ENCODE measurements at places on chromosomes 7 and 10.

DNA sequence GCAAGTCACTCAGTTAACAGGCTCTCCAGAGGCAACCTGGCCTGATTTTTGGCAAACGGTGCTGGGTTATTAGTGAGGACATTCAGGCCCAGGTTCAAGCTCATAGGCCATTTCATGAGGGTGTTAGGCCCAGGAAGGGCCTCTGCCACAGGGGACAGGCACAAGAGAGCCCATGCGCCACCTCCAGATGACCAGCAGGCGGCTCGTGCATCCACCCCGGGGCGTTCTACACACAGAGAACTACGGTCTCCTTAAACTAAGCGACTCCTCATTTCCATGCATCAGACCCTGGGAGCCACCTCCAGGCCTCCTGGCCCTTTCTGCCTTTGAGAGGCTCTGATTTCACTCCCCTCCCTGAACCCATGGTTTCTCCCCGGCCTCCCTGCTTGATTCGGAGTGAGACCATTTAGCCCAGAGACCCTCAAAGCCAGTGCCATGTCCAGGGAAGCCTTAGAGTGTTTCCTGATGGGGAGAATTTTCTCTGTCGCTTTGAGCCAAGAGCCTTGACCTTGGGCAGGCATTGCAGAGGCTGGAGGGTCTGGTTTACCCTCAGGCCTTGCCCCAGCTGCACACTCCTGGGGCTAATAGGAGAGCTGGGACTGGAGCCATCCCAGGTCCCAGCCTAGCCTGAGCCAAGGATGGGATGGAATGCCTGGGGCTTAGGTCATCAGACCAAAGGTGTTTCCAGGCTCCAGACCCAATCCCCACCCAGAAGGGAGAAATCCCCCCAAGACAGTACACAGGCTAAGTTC, 188.0 kb downstream of the GRID1 start:
- DNase-seq, result no peak

DNA sequence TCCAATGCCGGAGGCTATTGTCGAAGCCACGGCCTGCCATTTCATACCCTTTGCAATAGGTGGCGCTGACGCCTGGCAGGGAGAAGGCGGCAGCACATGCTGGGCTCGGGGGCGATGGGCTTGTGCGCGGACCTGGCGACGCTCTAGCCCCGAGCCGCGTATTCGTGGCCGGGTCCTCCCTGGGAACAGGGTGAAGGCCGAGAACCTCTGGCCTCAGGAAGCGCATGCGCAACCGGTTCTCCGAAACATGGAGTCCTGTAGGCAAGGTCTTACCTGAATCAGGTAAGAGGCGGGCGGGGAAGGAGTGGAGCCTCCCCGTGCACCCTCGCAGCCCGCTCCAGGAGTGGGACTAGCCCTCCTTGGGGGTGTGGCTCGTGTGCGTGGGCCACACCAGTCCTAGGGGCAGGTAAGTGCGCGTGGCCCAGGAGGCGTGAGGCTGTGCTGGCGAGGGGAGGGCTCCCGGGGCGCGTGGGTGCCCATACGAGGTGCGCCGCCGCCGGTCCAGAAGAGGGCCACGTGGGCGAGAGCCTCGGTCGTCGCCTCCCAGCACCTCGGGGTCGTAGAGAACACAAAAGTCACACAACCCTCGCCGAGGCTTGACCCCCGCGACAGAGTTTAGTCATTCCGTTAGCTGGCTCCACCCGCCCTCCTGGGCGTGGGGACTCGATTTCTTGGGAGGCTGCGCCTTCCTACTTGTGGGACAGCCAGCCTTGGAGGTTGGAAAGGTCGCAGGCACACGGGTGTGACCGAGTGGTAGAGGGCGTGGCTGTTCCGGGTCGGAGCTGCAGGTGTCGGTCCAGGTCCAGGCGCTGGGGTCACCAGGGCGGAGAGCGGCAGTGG, 5.6 kb upstream of the MEST start:
- DNase-seq, result no peak

DNA sequence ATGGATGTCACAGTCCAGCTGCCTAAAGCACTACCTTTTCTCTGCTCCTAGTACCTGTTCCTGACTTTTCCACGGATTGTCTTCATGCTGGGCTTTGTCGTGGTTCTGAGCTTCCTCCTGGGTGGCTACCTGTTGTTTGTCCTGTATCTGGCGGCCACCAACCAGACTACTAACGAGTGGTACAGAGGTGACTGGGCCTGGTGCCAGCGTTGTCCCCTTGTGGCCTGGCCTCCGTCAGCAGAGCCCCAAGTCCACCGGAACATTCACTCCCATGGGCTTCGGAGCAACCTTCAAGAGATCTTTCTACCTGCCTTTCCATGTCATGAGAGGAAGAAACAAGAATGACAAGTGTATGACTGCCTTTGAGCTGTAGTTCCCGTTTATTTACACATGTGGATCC, 1.3 kb upstream of the INTS15 start:
- no peak for DNase-seq

DNA sequence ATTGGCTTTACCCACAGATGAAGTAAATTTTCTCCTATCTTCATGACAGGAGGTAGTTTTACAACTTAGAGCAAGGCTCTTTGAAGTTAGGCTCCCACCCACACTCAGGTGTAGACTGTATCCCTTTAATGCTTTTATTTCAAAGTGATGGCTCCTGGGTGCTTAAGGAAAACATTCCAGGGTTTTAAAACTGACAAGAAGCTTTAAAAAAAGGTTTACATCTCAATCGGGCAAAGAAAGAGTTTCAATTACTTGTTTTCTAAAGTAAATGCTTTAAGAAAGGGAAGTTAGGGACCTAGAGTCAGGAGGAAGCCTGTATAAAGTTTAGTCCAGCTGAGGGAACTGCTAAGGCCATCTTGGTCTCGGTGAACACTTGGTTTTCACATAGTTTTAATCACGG, 1153.8 kb upstream of the C7orf33 start:
- DNase-seq, result no peak

GRCh38 chr7:54543051-54543488, 895 bp downstream of the VSTM2A start:
- DNase-seq, result no peak

DNA sequence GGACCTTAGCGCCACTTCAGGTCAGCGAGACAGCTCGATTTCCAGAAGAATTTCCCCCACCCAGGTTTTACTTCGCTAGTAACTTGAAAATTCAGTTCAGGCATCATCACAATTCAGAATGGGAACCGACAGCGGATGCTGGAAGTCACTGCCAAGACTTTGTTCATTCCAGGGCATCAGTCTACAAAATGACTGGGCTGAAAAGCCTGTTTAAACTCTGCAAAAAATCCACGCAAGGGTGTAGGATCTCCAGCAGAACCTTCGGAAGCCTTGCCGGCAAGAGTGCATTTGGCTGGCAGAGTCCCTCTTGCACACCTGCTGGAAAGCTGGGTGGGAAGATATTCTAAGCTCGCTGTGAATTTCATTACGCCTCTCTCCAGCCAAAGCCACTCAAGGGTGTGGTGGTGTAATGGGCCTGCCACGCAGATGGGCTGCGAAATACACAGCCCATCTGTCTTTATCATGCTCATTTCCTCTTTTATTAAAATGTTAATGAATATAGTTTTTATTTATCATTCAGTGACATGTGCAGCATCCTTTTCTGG, 672.0 kb upstream of the FOXK1 start:
- DNase-seq, result no peak

- DNase-seq, result no peak
These were observed 985.1 kb upstream of the LRRN3 start for GRCh38 chr7:110105840-110106239.

DNA sequence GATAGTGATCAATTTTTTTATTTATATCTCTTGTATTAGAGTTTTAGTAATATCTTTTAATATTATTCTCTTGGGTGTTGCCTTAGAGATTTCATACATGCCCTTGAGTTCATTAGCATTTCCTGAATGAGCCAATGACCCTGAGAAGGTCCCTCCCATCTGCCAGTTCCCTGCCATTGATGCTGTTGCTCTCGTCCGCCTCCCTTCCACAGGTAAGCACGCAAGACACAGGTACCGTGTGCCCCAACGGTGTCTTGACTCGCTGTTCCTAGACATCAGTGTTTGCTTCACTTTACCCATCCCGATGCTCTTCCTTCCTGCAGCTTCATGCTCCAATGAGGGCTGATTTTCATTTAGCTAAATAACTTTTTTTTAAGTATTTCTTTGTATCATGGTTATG, 19.7 kb upstream of the PWWP2B start:
- DNase-seq, result no peak

DNA sequence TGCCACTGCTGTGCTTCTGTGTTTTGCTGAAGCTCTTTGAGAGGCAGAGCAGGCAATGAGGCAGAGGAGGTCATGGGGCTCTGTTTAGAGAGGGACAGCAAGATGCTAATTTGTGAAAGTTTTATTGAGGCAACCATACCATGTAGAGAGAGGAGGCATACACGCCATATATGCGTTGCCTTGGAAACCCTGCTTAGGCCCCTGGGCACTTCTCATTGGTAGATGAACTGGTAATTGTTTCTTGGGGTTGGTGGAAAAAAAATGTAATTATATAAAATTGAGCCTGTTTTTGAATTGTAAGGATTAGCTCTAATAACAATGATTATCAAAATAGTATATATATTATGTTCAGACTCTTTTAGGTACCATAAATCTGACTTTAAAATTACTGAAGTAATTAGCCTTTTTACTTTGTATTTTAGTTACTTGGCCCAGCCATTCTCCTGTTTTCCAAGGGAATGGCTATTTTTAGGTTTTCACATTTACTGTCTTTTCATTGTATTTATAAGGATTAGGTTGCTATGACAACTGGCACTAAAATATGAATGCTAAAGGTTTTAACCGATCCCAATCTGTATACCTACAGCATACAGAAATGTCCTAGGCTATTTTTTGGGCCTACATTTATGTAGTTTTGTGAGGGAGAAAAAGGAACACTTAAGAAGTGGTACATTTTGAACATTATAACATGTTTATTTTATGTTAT, 52.4 kb downstream of the BZW2 start:
- no peak for DNase-seq

GRCh38 chr10:68463365-68464093, 8.2 kb downstream of the DNA2 start:
- no peak for DNase-seq

GRCh38 chr10:23408330-23408976, 30.4 kb upstream of the OTUD1 start:
- peak; percentile 7 for DNase-seq

DNA sequence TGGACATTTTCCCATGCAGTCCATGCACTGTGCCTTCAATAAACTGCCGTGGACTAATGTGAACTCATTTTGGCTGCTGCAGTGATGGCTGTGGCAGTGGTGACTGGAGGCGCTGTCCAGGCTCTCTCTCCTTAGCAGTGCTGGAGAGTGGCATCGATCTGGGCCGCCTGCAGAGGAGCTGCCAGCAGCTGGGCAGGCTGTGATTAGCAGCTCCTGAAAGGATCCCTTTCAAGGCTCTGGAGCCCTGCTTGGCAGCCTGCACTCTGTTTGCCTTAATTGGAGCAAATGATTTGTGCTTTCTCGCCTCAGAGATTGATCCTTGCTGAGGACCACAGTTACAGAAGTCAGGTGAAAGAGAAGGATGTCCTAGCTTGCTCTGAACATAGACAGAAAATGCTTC, 130.1 kb upstream of the VWC2 start:
- no peak for DNase-seq

GRCh38 chr7:30367561-30367960, 83.2 kb downstream of the ZNRF2 start:
- no peak for DNase-seq

GRCh38 chr7:118418433-118418832, 193.9 kb downstream of the ANKRD7 start:
- DNase-seq, result no peak

GRCh38 chr10:132162590-132163277, 24.0 kb upstream of the DPYSL4 start:
- no peak for DNase-seq

- DNase-seq, result no peak
These were observed 1256.8 kb upstream of the SORCS1 start for GRCh38 chr10:108421266-108421665.

DNA sequence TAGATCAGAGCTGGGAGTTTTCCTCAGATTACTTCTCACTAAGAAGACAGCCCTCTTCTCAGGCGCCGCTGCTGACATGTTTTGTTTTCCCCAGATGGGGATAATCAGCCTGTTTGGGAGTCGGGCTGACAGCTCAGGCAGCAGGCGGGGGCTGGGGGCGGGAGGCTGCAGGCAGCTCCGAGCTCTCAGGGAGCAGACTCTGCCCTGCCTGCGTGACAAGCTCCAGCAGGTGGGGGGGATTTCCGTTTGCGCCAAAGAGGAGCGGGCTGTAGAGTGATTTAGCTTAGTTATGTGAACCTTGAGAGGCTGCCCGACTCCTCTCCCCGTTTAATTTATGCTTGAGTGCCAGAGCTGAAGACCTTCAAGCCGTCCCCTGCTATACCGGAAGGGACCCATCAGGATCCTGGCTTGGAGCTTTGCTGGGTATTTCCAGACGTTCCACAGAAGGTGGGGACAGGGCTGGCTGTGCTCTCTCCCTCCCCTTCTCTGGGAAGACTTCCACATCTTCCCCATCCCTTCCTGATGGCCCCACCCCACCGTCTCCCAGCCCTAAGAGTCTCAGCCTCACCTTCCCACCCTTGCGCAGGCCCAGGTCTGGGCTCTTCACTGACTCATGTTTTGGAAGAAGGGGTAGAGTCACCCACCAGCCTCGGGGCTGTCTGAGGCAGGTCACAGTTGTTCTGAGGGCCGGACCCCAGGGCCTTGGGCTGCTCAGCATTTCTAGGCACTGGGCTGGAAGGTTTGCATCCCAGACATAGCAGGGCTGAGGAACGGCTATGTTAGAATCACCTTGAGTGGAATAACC, 24.7 kb upstream of the ADCYAP1R1 start:
- no peak for DNase-seq

DNA sequence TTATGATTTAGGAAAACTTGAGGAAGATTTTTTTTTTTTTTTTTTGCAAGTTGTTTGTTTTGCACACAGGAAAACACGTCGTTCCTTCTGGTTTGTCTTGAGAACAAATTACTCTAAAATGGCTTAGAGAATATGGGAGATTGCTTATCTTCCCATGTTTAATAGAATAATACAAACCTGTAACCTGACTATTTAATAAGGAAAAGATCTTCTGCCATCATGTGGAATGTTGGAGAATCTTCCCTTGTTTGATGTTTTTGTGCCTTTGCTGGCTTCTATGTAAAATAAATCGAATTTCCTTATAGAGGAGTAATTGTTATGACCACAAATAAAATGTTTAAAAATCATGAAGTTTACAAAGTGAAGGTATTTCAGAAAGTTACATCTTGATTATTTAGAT, 818.8 kb downstream of the GATA3 start:
- DNase-seq, result no peak

GRCh38 chr7:23347682-23348180, 48.6 kb downstream of the MALSU1 start:
- peak; percentile 69 for DNase-seq

DNA sequence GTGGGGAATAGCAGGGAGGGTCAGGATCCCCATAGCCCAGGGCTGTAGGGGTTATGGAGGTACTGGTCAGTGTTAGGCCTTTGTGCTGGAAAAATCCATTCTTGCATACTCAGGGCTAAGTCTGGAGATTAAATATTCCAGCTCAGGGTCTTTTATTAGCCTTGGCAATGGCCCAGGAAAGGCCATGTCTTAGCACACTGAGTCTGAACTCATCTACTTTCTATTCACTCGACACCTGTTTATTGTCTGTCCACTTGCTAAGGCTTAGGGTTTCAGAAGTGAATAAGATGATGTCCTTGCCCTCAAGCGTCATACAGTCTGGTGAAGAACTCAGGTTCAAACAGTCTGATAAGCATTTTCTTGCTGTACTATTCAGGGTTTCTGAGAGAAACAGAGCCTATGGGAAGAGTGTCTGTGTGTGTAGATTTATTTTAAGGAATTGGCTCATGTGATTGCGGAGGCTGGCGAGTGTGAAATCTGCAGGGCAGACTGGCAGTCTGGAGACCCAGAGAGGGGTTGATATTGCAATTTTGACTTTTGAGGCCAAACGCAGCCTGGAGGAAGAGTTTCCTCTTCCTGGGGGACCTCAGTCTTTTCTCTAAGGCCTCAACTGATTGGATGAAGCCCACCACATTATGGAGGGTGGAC, 135.8 kb downstream of the RAMP3 start:
- DNase-seq, result no peak

Measured in skeletal muscle cell (primary cell).